ENCODE measurements at places on chromosomes 13 and 19.

DNA sequence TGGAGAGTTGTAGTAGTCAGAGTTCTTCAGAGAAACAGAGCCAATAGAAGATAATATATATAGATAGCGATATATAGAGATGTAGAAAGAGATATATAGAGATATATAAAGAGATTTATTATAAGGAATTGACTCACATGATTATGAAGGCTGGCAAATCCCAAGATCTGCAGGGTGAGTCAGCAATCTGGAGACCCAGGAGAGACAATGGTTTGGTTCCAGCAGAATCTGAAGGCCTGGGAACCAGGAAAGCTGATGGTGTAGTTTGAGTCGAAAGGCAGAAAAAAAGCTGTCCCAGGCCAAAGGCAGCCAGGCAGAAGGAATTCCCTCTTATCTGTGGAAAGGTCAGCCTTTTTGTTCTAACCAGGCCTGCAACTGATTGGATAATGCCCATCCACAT is 194.1 kb downstream of the NUFIP1 start:
- DNase-seq = no peak

- no peak for DNase-seq
Observed at GRCh38 chr19:16210168-16210567, 12.5 kb downstream of the AP1M1 start.

DNA sequence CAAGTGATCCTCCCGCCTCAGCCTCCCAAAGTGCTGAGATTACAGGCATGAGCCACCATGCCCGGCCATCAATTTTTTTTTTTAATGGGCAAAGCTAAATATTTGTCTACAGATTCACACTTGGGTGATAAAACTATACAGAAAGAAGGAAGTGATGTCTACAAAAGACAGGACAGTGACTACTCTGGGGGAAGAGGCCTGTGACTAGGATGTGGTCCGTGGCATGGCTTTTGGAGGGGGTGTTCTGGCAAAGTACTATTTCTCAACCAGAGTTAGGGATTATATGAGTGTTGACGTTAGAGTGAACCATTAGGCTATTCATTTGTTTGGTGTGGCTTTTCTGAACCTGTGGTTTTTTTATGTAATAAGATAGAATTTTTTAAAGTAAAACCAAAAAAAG is 42.7 kb downstream of the INSR start:
- no peak for DNase-seq

DNA sequence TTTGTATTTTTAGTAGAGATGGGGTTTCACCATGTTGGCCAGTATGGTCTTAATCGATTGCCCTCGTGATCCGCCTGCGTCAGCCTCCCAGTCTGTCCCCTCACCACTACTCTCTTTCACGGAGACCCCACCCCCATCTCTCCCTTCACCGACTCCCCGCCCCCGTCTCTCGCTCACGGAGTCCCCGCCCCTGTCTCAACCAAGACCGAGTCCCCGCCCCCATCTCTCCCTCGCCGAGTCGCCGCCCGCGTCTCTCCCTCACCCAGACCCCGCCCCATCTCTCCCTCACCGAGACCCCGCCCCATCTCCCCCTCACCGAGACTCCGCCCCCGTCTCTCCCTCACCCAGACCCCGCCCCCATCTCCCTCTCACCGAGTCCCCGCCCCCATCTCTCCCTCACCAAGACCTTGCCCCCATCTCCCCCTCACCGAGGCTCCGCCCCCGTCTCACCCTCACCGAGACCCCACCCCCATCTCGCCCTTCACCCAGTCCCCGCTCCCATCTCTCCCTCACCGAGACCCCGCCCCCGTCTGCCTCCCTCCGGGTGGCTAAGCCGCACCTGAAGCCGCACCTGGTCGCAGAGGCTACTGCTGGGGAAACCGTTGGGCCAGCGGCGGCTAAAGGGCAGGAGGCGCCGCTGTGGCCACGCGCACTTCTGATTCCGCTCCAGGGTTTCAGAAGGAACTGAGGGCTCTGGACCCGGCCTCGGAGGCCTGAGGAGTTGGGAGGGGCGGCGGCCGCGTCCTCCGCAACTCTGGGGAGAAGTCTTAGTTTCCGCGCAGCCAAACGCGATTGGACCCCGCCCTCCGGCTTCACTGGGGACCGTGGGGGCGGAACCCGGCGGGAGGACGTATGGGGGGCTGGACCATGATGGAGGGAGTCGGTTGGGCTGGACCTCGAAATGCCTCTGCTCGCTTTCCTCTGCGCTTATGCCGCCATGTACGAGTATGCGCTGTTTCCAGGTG is 17.1 kb upstream of the ZNF846 start:
- DNase-seq = peak; percentile 96

GRCh38 chr19:44720945-44721344 is 22.0 kb downstream of the CEACAM16 start:
- no peak for DNase-seq
